Cortex of kidney (tissue), 1 donor: ENCODE measurements at places on chromosomes 1 and 21.

- DNase-seq = no peak
Measured at GRCh38 chr1:175354080-175354479, 161.5 kb upstream of the KIAA0040 start.

- DNase-seq = no peak
Measured at GRCh38 chr1:179719272-179719671, 23.8 kb upstream of the FAM163A start.

- no peak for DNase-seq
Measured at GRCh38 chr1:23554127-23554480, 5.2 kb downstream of the ID3 start.

GRCh38 chr1:161480381-161481035 lies 24.7 kb upstream of the FCGR2A start:
- DNase-seq = no peak
